GM04504 (cell line): ENCODE measurements at places on chromosomes 13 and 19.

GRCh38 chr13:59801107-59801880 lies 362.4 kb downstream of the DIAPH3 start:
- no peak for DNase-seq

- peak; percentile 80 for DNase-seq
These were observed 32.7 kb upstream of the ZNF254 start for GRCh38 chr19:24054044-24054935.

DNA sequence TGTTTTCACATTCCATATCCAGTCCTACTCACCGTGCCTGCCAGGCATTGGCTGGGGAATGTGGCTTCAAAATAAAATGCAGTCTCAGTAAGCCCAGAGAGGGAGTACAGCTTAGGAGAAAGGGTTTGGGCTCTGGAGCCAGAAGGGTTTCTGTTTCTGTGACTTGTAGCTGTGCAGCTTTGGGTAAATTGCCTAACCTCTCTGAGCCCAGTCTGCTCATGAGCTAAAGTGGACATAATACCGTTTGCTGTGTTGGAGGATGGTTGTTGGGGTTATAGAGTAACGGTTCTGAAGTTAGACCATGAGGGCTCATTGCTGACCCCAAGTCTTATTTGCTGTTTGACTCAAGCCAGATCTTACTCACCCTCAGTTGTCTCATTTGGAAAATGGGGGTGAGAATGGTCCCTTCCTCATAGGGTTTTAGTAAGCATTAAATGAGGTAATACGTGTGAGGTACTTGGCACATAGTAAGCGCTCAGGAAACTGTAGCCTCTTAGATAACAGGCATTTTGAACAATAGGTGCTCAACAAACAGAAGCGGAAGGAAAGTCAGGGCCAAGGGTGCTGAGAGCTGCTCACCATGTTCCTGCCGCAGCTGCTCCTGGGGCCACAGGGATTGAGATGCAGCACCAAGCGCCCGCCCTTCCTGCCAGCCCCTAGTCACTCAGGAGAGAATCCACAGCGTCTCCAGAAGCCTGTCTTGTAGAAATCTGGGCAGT lies 45.5 kb downstream of the C13orf42 start:
- DNase-seq: no peak

GRCh38 chr19:41424335-41425173 lies 2.6 kb downstream of the B3GNT8 start:
- DNase-seq: no peak

- DNase-seq: peak; percentile 34
These were observed 126.0 kb downstream of the FOXO1 start for GRCh38 chr13:40540328-40541044.

DNA sequence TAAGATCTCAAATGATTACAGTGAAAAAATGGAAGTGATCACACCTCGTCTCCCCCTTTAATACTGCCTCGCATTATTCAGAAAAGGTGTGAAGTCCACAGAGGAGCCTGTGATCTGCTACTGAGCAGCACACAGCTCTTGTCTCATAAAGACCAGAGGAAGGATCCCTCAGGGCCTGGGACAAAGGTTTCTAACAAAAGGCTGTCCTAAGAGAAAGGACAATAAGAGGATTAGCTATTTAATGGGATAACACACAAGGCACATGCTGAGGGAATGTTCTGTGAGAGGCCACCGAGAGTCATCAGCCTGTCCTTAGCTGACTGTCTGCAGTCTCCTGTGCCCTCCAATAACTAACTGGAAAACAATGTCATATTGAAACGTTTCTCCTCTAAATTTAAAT lies 26.7 kb downstream of the EBPL start:
- DNase-seq: no peak

DNA sequence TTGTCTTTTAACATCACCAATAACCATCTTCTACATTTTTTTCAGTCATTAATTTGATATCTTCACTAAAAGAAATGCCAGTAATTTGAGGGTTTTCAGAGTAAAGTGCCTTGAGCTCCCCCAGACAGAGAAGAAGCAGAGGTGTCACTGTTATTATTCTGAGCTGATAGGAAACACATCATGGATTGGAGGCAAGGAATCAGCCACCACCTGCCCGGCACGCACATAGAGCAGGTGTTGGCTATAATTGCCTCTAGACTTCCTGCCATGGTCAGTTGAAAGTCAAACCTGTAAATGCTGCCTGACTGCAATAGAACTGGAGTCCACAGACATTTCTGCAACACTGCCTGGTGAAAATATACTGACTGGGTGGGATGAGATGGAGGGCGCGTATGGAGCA lies 776.6 kb downstream of the UQCRFS1 start:
- DNase-seq: no peak

GRCh38 chr19:38319421-38320258 lies at the start of gene KCNK6:
Gene KCNK6 (plus strand): TSS chr19:38319845. CDS start chr19:38319951, 106 bp downstream.
- DNase-seq: no peak

DNA sequence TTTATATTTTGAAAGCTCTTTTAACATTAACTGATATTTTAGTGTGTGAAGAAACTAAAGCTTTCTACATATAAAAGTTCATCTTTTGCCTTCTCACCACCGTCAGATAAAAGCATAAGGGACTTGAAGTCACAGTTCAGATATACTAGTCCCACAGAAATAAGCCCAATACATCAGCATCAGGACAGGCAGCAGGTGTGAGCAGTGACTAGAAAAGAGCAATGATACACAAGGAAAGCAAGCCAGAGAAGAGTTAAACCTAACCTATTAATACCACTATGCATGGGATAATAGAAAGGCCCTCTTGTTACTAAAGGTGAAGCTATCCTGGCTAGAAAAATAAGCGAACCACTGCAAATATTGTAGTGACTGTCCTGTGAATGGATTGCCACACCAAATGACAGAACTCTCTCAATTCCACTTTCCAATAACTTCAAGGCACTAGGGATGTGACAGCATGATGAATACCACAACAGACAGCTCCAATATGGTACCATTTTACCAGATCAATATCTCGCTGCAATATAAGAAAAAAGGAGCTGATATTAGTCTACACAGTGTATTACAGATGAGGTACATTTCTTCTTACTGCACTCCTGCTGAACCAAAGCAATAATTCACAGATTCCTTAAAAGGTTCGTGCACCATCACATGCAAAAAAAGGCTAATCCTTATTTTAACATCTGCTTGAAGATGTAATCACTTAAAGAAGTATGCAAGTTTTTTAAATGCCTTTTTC lies 114.1 kb downstream of the DACH1 start:
- DNase-seq: no peak

- no peak for DNase-seq
These were observed 38.6 kb downstream of the LIG4 start for GRCh38 chr13:108176685-108177274.
